ENCODE measurements at places on chromosomes 5 and 9.

- DNase-seq: no peak
- H3K36me3 ChIP-seq: no peaks in the 10 kb centered on the region
- H3K27me3 ChIP-seq: no peaks in the 10 kb centered on the region
- H3K27ac ChIP-seq: no peak overlapping the region
Observed at GRCh38 chr5:90014420-90014819, 395.1 kb downstream of the CETN3 start.

- DNase-seq: no peak
- no peaks in the 10 kb centered on the region for H3K4me1 ChIP-seq
- H3K27me3 ChIP-seq: no peaks in the 10 kb centered on the region
- no peak overlapping the region for H3K4me3 ChIP-seq
- H3K36me3 ChIP-seq: no peaks in the 10 kb centered on the region
Observed at GRCh38 chr9:27386571-27387091, 89.7 kb upstream of the EQTN start.

- H3K27me3 ChIP-seq: no peaks in the 10 kb centered on the region
- no peaks in the 10 kb centered on the region for H3K36me3 ChIP-seq
- H3K4me3 ChIP-seq: no peak overlapping the region
Observed at GRCh38 chr9:94826044-94826443, 99.5 kb downstream of the AOPEP start.

- no peak overlapping the region for H3K4me3 ChIP-seq
- no peaks in the 10 kb centered on the region for H3K27me3 ChIP-seq
- no peak for DNase-seq
- no peaks in the 10 kb centered on the region for H3K4me1 ChIP-seq
- H3K36me3 ChIP-seq: no peaks in the 10 kb centered on the region
Observed at GRCh38 chr9:16618524-16618923, 251.9 kb downstream of the BNC2 start.

DNA sequence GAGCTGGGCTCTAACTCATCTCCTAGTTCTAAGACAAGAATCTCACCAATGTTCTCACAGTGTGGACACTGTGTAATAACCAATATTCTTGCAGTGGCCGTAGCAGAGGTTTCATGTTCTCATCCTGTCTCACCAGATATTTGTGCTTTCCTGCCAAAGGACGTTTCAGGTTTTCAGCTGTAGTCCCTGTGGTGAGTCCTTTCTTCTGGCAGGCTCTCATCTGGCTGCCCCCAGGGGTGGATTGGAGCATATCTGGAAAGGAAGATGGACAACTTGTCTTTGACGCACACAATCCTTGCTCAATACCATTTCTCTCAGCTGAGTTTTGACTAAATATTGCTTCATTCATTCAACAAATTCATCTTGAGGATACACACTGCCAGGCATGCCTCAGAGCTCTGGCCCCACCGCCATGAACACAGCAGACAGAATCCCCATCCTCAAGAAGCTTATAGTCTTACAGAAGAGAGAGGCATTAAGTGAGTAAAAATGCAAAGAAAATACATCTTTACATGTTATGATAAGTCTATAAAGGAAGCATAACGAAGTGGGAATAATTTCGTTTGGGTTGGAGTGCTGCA lies 33.8 kb upstream of the NEURL1B start:
- DNase-seq: no peak
- H3K27me3 ChIP-seq: no peaks in the 10 kb centered on the region
- H3K27ac ChIP-seq: no peak overlapping the region
- no peaks in the 10 kb centered on the region for H3K36me3 ChIP-seq

DNA sequence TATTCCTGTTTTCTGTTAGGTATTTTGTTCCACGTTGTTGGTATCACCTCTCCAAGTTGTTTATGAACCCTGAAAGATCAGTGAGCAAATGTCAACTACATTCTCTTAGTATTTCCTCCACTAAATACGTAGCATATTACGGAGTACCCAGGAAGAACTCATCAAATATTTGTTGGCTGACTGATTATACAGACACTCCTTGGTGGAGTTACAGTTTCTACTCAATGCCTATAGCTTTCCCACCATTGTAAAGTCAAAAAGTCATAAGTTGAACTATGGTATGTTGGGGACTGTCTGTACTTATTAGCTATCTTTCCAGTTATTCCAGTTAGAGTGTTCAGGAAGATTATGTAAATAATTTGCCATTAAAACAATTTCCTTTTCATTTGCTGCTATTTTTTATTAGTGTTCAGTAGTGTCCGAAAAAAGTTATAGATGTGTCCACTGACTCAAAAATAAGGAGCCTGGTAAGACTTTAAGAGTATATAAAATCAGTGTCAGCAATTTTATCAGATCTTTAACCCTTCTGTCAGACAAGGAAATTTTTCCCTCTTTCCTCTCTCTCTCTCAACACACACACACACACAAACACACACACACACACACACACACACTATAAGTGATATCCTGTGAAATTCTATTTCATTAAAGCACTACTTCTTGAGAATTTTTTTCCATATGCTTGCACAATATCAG lies 6.8 kb upstream of the APBA1 start:
- H3K27ac ChIP-seq: no peak overlapping the region
- no peaks in the 10 kb centered on the region for H3K4me1 ChIP-seq
- H3K36me3 ChIP-seq: no peaks in the 10 kb centered on the region
- no peak for DNase-seq

All from effector memory CD4-positive, alpha-beta T cell (primary cell).